Stimulated activated CD4-positive, alpha-beta T cell treated with anti-CD3 and anti-CD28 coated beads, TNF-alpha, amount 100 ng/mL, for 4 hours (primary cell): ENCODE measurements at places on chromosomes 7 and 10.

DNA sequence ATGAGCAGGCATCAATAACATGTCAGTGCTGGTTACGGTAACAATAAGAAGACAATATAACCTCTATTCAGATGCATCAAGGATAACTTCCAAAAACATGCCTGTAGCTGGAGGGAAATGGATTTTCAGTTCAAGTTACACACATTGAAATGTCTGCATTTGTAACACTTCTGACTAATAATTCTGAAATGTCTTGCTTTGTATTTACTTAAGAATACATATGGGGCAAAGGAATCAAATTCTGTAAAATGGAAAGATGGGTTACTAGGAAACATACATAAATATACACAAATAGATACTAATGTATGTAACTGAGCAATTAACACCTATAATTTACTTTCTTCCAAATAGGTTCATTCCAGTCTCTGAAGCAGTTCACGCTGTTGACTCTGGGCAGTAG is 18.6 kb upstream of the MTPN start:
- no peak for DNase-seq

- DNase-seq, result no peak
Observed at GRCh38 chr7:29322023-29322712, 127.6 kb downstream of the CHN2 start.

- DNase-seq, result no peak
Observed at GRCh38 chr7:157465891-157466866, 129.4 kb downstream of the DNAJB6 start.

DNA sequence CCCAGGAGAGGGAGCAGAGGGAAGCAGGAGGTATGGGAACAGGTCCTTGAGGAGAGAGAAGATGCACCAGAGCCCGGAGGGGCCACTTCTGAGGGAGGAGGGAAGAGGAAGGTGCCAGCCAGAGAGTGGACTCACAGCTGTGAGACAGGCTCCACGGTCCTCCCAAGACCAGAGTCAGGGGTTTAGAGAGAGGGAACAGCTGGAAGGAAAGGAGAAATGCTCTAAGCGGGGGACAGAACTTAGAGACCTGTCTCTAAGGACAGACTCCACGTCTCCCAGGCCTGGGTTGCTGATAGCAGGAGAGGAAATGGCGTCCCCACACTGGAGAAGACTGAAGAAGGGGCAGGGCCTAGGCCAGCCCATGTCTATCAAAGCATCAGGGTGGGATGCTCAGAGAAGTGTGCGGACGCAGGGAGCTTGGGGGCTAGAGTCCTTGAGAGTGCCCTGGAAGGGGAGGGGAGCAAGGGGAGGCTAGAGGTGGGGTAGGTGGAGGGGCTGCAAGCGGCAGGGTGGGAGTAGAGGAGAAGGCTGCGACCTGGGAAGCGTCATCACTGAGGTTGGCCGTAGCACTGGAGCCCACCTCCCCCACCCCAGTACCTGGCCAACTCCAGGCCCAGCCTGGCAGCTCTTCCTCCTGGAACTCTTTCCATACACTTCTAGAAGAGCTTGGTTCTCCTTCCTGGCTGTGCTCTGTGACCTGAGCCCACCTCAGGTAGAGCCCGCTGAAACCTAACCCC is 25.6 kb upstream of the GRID1 start:
- DNase-seq, result no peak

DNA sequence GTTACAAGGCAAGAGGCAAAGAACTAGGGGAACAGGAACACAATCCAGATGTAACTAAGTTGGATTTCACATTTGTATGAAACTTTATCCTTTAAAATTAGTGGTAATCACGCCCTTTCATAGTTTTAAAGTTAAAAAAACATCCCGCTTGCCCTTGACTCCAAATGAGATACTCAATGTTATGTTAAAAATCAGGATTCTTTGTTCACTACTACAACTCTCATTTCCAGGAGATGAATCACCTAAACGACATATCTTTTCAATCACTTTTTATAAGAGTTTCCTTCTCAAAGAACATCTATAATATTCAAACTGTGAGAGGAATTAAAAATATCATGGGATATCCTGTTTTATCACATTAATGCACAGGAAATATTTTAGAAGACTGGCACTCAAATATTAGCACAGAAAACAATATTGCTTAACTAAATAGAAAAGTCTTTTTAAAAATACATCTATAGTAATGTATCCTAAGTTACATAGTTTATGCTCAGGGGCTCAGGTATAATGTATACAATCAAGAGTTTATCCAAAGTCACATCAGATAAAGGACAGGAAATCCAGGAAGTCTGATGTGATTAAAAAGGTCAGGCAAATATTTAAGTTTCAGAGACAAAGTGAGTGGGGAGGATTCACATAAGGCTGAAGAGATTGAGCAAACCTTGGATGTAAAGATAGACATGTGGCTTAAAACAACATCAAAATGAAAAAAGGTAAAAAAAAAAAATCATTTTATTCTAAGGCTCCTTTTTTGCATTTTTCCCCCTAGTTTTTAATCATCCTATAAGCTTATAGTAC is 41.9 kb downstream of the CADPS2 start:
- no peak for DNase-seq

- DNase-seq, result no peak
Observed at GRCh38 chr10:78134773-78135306, 101.2 kb downstream of the RPS24 start.

- no peak for DNase-seq
Observed at GRCh38 chr10:127135844-127136577, 60.4 kb downstream of the INSYN2A start.
